ENCODE measurements at places on chromosomes 1 and 21.

- DNase-seq: no peak
Observed at GRCh38 chr1:87134061-87134460, 194.6 kb upstream of the LMO4 start.

DNA sequence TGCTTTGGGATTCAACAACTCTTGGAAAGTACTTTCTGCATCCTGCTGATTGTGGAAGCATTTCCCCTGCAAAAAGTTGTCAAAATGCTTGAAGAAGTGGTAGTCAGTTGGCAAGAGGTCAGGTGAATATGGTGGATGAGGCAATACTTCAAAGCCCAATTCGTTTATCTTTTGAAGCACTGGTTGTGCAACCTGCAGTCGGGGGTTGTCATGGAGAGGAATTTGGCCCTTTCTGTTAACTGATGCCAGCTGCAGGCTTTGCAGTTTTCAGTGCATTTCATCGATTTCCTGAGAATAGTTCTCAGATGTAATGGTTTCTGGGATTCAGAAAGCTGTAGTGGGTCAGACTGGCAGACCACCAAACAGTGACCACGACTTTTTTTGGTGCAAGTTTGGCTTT, 47.6 kb upstream of the GJA5 start:
- DNase-seq: no peak

- no peak for DNase-seq
Observed at GRCh38 chr21:35575280-35575915, 484.9 kb downstream of the SETD4 start.

DNA sequence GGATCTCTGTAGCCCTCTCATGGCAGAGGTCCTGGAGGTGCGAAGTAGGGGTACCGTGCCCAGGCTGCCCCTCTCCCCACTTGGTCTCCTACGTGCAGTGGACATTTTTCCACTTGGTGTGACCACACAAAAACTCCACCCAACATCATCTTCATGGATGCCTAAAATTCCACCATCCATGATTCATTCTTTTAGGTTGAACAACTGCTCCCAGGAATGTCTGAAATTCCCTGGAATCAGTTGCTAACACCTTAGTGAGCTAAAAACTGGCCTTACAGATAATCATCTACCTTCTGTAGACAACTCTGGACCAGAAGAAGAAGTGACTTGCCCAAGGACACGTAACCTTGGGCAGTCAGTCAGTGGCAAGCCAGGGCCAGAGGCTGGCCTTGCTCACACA, 32.1 kb upstream of the CLIC4 start:
- no peak for DNase-seq

DNA sequence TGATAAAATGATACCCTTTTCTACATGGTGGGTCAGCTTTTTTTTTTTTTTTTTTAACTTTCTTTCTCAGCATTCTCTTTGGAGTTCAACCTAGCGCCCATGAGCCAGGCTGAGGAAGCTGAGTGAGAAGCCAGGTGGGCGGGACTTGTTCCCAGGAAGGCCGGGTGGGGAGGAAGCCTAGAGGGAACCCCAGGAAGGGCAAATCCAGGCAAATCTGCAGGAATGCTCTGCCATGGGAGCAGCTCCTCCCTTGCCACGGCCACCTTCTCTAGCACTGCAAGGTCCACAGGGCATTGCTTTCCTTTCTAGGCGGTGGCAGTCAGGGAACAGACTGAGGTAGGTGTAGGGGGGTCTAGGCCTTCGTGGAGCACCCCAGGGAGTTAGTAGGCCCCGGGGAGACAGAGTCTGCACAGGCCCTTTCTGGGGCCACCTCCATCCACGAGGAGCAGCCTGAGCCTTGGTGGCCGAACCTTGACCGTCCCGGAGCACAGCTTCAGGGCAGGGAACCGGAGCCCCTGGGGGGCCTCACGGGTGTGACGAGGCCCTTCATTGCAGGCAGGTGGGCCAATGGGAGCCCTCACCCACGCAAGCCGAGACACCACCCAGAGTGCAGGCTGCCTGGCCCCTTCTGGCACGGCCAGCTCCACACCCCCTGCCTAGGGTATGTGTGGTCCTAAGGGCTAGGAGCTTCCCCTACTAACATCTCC, 18.2 kb upstream of the CCDC27 start:
- no peak for DNase-seq

DNA sequence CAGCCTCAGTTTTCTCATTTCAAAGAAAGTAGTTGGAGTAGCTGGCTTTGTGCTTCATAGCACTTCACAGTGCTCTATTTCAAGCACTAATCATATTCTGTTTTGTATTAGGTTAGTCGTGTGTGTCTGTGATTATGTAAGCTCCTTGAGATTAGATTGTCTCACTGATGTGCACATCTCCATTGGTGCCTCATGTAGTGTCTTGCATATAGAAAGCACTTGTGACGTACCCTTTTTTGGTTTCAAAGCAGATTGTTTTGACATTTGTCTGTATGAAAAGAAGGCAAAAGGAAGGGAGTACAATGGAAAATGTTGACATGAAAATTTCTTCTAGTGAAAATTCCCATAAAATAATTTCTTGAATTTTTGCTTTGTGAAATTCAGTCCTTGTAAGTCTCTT, 13.9 kb downstream of the BTBD8 start:
- DNase-seq: no peak

- DNase-seq: no peak
Observed at GRCh38 chr1:53080769-53081168, 18.8 kb downstream of the PODN start.

DNA sequence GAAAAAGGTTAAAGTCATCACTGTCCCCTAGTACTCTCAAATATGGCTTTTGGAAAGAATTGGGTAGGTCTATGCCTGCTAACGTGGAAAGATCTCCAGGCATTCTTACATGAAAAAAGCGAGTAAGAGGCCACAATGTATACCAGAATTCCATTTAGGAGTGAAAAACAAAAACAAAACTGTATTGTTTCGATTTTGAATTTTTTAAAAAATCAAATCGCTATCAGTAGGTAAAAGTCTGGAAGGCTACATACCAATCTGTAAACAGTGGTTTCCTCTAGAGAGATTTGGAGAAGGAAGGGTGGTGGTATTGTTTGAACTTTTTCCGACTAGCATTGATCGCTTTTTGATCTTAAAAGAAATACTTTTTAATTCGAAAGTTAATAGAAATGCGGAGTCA, 55.9 kb downstream of the RRAGC start:
- DNase-seq: no peak

GRCh38 chr21:33619726-33620125, 21.8 kb downstream of the CRYZL1 start:
- DNase-seq: no peak

DNA sequence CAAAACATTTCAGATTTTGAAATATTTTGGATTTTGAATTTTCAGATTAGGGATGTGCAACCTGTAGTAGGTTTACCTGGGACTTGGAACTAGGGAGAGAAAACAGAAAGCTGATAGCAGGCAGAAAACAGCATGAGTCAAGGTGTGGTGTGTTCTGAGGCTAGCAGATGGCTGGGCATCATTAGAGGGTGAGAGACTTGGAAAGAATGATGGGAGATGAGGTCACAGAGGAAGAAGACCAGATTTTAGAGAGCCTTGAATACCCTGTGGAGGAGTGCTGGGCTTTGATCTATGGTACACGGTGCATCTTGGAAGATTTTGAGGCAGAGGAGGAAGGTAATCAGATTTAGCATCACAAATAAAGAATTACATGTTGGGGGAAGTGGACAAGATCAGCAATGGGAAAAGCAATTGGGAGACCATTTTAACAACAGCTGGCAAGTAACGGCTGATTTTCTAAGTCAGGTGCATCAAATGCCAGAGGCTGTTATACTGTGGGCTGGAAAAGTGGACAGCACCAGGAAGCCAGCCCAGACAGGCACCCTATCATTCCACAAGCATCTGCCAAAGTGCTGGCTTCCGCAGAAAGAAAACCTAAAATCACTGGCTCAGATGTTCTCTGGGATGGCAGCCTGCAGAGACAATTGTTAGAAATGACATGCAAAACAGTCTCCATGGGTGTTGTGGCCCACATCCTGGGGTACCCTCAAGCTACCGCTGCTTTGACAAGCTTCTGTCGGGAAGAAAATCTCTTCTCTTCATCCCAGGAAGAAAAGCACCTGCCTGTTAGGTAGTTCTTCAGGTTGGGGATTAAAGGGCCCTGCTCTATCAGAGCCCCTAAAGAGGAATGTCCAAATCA, 30.9 kb upstream of the CAMK1G start:
- no peak for DNase-seq

DNA sequence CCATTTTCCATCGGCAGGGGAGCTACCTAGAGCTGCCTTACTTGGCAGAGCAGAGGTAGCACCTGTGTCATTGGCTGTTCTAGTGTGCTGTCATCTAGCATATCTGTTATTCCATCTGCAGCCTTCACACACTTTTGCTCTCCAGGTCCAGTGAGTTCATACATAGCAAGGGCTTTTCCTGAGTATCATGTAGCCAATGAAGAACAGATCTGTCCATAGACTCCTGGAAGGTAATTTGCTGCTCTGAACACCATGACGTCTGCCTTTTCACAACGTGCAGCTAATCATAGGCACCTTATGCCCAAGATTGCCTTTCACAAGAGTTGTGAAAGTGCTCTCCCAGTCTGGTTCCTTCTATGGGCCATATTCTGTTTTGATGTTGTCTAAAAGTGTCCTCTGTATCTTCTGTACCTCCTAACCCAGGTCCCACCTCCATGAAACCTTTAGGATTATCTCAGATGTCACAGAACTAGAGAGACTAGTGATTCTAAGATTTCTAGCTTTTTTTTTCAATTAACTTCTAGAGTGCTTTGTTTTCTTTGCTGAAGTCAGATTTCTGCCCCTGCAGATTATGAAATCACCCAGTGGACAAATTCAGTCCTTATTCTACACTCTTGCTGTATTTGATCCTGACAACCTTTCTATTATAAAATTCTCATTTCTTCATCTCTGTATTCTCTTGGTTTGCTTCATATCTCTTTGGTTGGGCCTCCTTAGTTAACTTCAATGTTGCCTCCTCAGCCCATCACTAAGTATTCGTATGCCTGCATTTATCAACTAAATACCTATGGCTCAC, 134.8 kb downstream of the PBX1 start:
- no peak for DNase-seq

DNA sequence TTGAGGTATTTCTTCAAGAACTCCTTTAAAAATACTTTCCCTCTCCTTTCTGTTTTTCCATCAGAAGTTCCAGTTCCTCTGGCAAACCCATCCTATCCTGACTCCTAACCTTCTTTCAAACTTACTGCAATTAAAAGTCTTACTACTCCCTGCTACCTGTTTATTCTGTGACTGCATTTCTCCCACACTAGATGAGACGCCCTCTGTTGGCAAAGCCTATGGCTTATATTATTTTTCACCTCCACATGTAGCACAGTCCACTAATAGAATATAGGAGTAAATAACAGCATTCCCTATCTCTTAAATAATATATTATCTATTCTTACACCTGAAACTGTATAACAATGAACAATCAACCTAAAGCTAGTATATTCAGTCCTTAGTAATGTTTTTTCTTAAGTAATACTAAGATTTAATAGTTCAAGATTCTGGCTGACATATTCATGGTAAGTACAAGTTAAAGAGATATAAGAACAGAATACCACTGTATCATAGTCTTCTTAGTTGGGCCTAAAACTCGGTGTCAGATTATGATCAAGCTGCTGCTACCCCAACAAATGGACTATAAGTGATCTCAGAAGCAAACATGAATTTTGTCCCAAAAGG, 54.8 kb downstream of the RAB3GAP2 start:
- no peak for DNase-seq

DNA sequence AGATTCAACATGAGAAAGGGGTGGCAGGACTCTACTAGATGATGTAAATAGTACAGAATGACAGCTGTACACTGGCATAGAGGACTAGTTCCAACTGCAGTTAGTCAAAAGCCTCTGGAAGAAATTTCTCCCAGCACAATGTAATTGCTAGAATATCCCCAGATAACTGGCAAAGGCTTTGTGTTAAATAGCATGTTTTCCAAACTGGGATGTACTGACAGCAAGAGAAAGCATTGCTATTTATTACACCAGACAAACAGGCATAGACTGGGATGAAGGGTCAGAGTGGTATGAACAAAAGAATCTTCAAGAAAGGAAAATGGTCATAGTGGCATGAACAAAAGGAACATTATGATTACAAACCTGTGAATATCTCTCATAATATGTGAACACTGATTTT, 115.9 kb upstream of the CXADR start:
- no peak for DNase-seq

DNA sequence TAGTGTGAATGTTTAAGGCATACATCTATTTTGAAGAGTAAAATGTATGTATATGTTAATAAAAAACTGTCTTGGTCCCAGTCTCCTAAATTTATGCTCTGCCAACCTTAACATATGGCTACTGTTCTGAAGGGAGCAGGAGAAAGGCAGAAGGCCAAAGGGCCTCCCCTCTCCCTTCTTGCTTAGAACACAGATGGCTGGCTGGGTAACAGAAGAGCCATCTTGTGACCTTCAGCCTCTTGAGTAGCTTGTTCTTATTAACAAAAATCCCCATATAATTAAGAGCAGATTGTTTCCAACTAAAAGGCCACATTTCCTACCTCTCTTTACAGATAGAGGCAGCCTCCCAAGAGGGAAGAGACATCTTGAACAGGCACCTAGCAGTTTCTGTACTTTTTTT, 36.1 kb downstream of the EPB41 start:
- no peak for DNase-seq

DNA sequence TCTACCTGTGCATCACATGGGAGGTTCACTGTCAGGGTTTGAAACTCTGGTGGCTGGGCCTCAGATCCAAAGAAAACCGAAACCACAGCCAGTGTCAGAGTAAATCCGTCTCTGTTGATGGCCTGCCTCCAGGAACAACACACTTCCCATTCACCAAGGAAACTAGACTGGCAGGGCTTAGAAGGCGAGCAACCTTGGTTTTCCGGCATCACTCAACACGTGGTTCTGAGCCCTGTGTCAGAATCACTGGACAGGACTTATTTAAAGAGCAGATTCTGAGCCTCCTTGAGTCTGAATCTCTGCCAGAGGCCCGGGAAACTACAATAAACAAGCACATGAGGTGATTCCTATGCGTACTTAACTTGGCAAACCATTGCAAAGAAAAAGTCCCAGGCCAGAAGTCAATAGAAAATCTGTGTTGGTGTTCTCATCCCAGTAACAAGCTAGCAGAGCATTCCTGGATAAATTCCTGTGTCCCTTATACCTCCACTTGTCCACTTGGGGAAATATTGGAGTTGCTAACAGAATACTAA, 70.0 kb downstream of the KCTD3 start:
- DNase-seq: no peak

DNA sequence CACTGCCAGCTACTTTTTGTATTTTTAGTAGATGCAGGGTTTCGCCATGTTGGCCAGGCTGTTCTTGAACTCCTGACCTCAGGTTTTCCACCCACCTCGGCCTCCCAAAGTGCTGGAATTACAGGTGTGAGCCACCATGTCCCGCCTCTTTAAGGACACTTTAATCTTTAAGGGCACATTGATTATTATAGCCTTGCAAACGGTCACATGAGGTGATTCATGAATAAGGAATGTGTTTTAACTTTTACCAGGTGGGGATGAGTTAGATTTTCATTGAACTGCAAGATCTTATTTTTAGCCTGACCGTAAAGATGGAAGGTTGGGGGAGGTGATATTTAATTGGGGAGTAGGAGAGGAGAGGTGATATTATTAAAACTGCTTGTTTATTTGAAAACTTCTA, 61.9 kb downstream of the TBCE start:
- DNase-seq: no peak

All from neural crest cell (in vitro differentiated cells).